ENCODE measurements at places on chromosomes 1 and 21.

DNA sequence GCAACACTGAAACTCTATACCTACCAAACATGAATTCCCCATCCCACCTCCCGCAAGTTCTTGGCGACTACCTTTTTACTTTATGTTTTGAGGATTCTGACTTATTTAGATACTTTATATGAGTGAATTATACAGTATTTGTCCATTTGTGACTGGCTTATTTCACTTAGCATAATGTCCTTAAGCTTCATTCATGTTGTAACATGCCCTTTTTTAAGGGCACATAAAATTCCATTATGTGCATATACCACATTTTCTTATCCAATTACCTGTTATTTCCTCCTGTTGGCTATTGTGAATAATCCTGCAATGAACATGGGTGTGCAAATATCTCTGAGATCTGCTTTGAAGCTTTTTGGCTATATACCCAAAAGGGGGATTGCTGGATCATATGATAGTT, 22.0 kb upstream of the CHIT1 start:
- DNase-seq, result no peak

DNA sequence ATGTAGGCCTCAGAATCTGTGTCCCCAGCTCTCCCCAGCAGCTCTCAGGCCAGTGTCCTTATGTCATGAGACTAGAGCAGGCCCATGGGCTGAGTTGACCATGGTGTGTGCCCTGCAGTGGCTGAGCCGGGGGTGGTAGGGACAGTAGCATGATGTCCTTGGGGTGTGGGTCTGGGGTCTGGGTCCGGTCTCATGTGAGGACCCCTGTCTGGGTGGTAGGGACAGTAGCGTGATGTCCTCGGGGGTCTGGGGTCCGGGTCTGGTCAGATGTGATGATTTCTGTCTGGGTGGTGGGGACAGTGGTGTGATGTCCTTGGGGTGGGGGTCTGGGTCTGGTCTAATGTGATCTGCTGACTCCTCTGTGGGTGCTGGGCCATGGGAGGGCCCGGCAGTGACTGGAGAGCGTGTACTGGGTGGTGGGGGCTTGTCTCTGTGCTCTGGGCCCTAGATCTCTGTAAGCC, 64.5 kb downstream of the OBSCN start:
- DNase-seq, result no peak

DNA sequence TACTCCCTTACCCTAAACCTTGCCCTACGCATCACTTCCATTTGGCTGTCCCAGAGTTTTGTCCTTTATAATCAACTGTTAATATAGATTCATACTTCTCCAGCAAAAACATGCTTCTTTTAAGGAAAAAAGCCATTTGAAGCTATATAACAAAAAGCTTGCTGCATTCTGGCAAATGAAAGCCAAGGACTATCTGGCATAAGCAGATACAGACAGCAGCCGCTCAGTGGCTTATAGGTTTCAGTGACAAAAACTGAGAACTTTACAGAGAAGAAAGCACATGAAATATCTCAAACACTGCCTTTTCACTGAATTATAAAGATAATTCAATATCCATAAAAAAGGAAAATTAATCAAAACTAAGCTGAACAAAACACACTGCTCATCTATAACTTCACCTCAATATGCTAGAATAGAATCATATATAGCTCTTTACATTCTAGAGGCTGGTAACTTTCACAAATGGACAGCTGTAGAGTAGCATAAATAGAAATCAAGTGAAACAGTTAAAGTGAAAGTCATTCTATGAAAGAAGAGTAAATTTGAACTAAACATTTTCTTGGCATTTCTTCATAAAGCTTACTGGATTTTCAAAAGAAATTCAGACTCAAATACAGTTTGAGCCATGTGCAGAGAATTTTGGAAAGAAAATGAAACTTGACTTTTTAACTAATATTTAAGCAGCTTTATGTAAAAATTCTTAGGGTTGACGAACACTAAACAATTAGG, 19.6 kb downstream of the CDC42BPA start:
- no peak for DNase-seq

DNA sequence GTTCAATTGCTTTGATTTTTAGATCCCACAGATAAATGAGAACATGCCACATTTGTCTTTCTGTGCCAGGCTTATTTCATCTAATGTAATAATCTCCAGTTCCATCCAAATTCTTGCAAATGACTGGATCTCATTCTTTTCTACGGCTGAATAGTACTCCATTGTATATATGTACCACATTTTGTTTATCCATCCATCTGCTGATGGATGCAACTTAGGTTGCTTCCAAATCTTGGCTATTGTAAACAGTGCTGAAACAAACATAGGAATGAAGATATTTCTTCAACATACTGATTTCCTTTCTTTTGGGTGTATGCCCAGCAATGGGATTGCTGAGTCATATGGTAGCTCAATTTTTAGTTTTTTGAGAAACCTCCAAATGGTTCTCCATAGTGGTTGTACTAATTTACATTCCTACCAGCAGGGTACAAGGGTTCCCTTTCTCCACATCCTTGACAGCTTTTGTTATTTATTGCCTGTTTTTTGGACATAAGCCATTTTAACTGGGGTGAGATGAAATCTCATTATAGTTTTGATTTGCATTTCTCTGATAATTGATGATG, 344.4 kb downstream of the KCTD3 start:
- no peak for DNase-seq

DNA sequence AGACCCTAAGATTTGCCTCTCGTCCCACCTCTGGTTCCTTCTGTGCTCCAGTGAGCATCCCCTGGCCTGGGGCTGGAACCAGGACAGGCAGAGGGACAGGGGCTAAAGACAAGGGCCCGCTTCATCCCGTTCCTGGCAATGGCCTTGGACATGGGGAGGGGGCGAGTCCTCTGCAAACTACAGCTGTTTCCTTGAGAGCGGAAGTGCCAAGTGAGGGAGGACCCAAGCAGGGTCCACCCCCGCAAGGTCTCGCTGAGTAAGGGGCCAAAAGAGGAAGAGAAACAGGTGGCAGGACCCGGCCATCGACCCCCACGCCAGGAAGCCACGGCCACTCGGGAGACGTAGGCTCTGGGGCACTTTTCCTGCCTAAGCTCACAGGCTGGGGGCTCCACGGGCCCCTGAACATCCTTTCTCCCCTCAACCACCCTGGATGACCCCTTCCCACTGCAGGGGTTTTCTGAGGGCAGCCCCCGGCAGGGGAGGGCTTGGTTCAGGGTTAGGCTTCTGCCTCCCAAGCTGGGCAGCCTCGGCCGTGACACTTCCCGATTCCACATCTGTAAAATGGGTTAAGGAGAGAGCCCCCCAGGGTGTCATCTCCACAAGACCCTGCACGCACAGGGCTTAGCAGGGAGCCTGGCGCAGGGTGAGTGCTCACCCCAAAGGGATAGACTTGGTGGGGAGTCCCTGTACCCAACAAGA, 17.9 kb upstream of the PLEKHG5 start:
- no peak for DNase-seq

GRCh38 chr1:94926126-94926914, 590 bp downstream of the CNN3 start:
- DNase-seq, result no peak

- no peak for DNase-seq
These were observed 933.4 kb downstream of the PLA2G4A start for GRCh38 chr1:187762118-187762517.

- no peak for DNase-seq
These were observed 160.2 kb downstream of the DENND1B start for GRCh38 chr1:197614916-197615692.

GRCh38 chr1:22875241-22875640, 97.4 kb downstream of the LACTBL1 start:
- no peak for DNase-seq

DNA sequence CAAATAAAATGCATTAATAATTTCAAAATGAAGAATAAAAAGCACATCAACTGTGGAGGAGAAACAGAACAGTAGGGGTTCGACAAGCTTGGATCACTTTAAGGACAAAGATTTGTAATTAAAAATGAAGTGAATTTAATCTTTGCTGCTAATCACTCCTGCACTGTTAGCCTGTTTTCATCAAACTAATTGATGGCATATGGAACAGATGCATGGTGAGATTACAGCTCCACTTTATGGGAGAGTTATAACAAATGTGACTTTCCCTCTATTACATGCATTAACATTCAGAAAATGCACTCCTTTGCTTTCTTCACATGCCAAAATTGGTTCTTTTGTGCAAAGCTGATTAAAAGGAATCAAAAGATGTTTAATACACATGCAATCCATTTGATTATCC, 207.2 kb upstream of the C21orf91 start:
- no peak for DNase-seq

DNA sequence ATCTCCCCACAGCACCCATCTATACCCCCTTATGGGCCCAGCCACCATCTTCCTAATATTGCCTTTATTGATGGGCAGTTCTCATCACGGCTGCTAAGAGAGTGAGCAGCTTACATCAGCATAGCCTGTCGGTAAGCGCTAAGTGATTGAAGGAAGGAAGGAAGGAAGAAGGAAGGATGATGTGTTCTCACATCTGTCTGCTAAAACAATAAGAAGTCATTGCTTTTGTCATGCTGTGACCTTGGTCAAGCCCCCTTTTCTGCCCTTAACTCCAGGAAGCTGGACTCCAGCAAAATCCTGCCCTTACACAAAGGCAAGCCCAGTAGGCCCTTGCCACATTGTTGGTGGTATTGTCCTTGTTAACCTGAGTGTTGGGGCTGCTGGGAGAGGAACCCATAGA, 165.0 kb downstream of the ETS2 start:
- no peak for DNase-seq
